ENCODE measurements at places on chromosomes 7 and 10. TPM values are rescaled to one million over a fixed set of nuclear protein-coding genes. Genes with fewer than 3 reads are reported as not detected.

Gene BAMBI
- not detected for total RNA-seq

Gene A1CF
- total RNA-seq: not detected

Gene ELAPOR2
- 2.3 TPM for total RNA-seq

Gene CCDC146
- total RNA-seq: 10.7 TPM

Gene ASZ1
- total RNA-seq: not detected

Gene MSANTD7
- 21.8 TPM for total RNA-seq

Gene PIK3CG
- 55.6 TPM for total RNA-seq

Gene CAV1
- total RNA-seq: not detected

- H3K4me1 ChIP-seq: no peaks in the 10 kb centered on the region
- no peak overlapping the region for H3K27ac ChIP-seq
- no peak overlapping the region for H3K4me3 ChIP-seq
- no peak for DNase-seq
- no peaks in the 10 kb centered on the region for H3K27me3 ChIP-seq
These were observed 227.3 kb upstream of the TCF7L2 start for GRCh38 chr10:112722758-112723157.

DNA sequence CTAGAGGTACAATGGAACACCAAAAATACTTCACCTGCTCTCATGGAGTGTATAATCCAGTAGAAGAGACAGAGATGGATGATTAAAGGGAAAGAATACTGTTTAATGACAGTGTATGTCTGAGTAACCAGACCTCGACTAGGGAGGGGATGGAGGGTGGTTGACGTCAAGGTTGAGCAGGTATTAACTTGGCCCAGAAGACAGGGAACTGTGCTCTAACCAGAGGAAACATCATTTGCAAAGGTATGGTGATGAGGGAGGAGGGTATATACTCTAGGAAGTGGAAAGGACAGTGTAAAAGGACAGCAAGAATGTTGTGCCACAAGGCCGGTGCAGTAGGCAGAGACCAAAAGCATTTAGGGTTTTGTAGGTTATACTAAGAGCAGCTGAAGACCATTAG lies 2.9 kb downstream of the MIOS start:
- peaks cover 40% of the 10 kb centered on the region for H3K4me1 ChIP-seq
- no peak for DNase-seq
- H3K36me3 ChIP-seq: peaks cover 48% of the 10 kb centered on the region
- H3K4me3 ChIP-seq: peak overlapping the region; percentile 86

- H3K4me3 ChIP-seq: no peak overlapping the region
- H3K36me3 ChIP-seq: no peaks in the 10 kb centered on the region
- H3K27me3 ChIP-seq: no peaks in the 10 kb centered on the region
- DNase-seq: no peak
These were observed 566.7 kb upstream of the NRP1 start for GRCh38 chr10:33901166-33901565.

DNA sequence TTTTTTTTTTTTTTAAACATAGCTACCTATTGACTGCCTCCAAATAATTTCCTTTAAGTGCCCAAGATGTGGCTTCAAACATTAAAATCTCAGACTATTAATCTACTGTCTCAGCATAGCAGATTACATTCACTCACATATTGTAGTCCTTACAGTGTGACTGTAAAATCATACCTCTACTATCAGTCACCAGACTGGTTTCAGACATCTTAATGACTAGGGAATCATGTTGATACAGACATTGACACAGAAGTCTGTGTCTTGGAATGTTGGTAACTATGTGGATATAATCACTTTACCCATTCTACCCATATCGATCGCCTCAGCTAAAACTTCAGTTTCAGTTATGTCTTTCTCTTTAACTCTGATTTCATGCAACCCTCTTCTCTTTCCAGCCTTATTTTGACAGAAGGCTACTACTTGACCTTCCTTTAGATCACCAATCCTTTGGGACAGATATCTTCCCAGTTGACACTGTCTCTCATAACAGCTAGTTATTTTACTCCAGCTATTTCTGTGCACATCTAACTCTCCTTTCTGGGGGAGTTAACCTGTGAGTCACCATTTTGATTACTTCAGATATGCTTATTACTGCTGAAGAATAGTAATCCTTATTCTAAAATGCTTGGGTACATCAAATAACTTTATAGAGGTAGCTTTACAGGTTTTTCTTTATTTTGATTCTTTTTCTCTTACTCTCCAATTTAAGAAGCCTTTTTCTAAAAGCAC lies 7.0 kb downstream of the TNKS2 start:
- no peak for DNase-seq
- peaks cover 30% of the 10 kb centered on the region for H3K4me1 ChIP-seq
- peaks cover 43% of the 10 kb centered on the region for H3K36me3 ChIP-seq
- H3K27ac ChIP-seq: no peak overlapping the region

- H3K27ac ChIP-seq: no peak overlapping the region
- H3K36me3 ChIP-seq: no peaks in the 10 kb centered on the region
- H3K4me1 ChIP-seq: no peaks in the 10 kb centered on the region
- H3K4me3 ChIP-seq: no peak overlapping the region
- DNase-seq: no peak
These were observed 267.2 kb downstream of the POM121L12 start for GRCh38 chr7:53302496-53303246.

- H3K27ac ChIP-seq: no peak overlapping the region
- peaks cover 5% of the 10 kb centered on the region for H3K27me3 ChIP-seq
- no peaks in the 10 kb centered on the region for H3K4me1 ChIP-seq
- H3K4me3 ChIP-seq: no peak overlapping the region
- no peaks in the 10 kb centered on the region for H3K36me3 ChIP-seq
These were observed 142.1 kb upstream of the WNT16 start for GRCh38 chr7:121186746-121187145.

GRCh38 chr7:45456747-45457524 lies 117.2 kb upstream of the ADCY1 start:
- no peaks in the 10 kb centered on the region for H3K36me3 ChIP-seq
- no peak for DNase-seq
- peaks cover 2% of the 10 kb centered on the region for H3K27me3 ChIP-seq
- H3K4me3 ChIP-seq: no peak overlapping the region
- no peaks in the 10 kb centered on the region for H3K4me1 ChIP-seq

- H3K27ac ChIP-seq: no peak overlapping the region
- no peaks in the 10 kb centered on the region for H3K27me3 ChIP-seq
- no peaks in the 10 kb centered on the region for H3K4me1 ChIP-seq
- no peak overlapping the region for H3K4me3 ChIP-seq
- H3K36me3 ChIP-seq: no peaks in the 10 kb centered on the region
These were observed 658.2 kb downstream of the GATA3 start for GRCh38 chr10:8712656-8713055.

DNA sequence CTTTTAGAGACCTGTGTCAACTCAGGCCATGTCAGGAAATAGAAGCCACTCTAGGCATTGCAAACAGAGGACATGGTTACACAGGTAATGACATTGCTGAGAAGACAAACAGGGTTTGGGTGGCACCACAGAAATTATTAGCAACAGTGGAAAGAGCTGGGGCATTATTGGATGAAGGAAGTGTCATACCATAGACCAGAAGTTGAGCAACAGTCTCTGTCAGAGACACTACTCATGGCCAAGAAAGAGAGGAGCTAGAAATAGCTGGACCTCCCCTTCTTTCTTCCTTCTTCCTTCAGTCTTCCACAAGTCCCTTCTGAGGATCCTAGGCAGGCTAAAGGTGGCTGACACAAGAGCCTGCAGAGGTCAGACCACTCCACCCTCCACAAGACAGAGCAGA lies 4.2 kb upstream of the LIPA start:
- H3K36me3 ChIP-seq: peaks cover 19% of the 10 kb centered on the region
- H3K4me1 ChIP-seq: peaks cover 12% of the 10 kb centered on the region
- peaks cover 18% of the 10 kb centered on the region for H3K27me3 ChIP-seq
- no peak overlapping the region for H3K27ac ChIP-seq
- no peak for DNase-seq

DNA sequence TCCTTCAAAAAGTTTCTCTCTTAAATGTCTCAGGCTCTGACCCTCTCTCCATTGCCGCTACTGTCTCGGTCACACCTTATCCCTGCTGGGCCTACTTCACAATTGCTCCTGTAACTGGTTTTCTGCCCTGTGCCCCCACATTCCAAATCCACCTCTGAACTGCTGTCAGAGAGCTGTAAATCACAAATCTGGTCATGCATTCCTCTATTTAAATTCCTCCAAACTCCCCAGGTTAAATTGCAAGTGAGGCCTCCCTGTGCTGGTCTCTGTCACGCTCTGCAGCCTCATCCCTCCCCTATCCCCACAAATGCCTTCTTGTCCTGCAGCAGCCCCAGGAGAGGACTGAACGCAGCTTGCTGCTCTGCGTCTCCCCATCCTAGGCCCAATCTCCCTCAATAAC lies 40.4 kb upstream of the CDCA7L start:
- no peak overlapping the region for H3K4me3 ChIP-seq
- DNase-seq: no peak
- no peaks in the 10 kb centered on the region for H3K4me1 ChIP-seq
- H3K27me3 ChIP-seq: peaks cover 2% of the 10 kb centered on the region
- no peaks in the 10 kb centered on the region for H3K36me3 ChIP-seq

GRCh38 chr10:45470098-45471012 lies 96.3 kb downstream of the ALOX5 start:
- H3K4me3 ChIP-seq: peak overlapping the region; percentile 5
- H3K27me3 ChIP-seq: no peaks in the 10 kb centered on the region
- DNase-seq: peak; percentile 74
- H3K4me1 ChIP-seq: peaks cover 17% of the 10 kb centered on the region

GRCh38 chr7:27661811-27662489 lies 733 bp downstream of the HIBADH start:
- H3K4me1 ChIP-seq: peaks cover 22% of the 10 kb centered on the region
- peak overlapping the region; percentile 80 for H3K4me3 ChIP-seq
- H3K27me3 ChIP-seq: no peaks in the 10 kb centered on the region

- no peaks in the 10 kb centered on the region for H3K4me1 ChIP-seq
- H3K27me3 ChIP-seq: peaks cover 12% of the 10 kb centered on the region
- H3K36me3 ChIP-seq: no peaks in the 10 kb centered on the region
- H3K27ac ChIP-seq: no peak overlapping the region
These were observed 4.6 kb downstream of the TRPV6 start for GRCh38 chr7:142880876-142881505.

GRCh38 chr7:119482671-119483070 lies 790.3 kb upstream of the KCND2 start:
- no peak overlapping the region for H3K4me3 ChIP-seq
- H3K36me3 ChIP-seq: no peaks in the 10 kb centered on the region
- no peak for DNase-seq
- H3K4me1 ChIP-seq: no peaks in the 10 kb centered on the region

- no peak for DNase-seq
- H3K27ac ChIP-seq: no peak overlapping the region
- H3K36me3 ChIP-seq: peaks cover 9% of the 10 kb centered on the region
These were observed 39.1 kb downstream of the LRRC20 start for GRCh38 chr10:70343312-70343711.

DNA sequence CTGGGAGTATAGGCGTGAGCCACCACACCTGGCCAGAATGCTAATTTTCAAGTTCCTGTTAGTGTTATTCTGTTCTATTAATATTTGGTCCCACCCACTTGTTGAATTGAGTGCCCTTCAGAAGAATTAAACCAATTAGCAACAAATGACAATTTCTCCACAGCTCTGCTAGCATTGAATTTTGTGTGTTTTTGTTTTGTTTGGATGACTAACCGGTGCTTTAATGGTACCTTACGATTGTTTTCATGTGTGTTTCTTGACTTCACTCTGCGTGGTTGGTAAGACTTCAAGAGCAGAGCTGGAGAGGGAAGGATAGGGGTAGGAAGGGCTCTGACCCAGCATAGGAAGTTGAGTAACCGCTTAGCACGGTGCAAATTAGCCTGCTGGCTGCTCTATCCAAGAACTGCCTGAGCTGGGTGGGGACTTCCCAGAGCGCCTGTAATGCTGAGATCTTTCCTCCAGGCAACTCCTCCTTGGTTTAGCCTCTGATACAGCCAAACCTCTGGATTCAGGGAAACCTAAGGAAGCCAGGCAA lies 4.6 kb downstream of the ARPC1B start:
- H3K27ac ChIP-seq: peak overlapping the region; percentile 93
- no peaks in the 10 kb centered on the region for H3K27me3 ChIP-seq
- peaks cover 66% of the 10 kb centered on the region for H3K4me1 ChIP-seq
- H3K36me3 ChIP-seq: peaks cover 53% of the 10 kb centered on the region
- peak overlapping the region; percentile 74 for H3K4me3 ChIP-seq
- DNase-seq: peak; percentile 60

GRCh38 chr10:6328699-6329423 lies 126.1 kb downstream of the PFKFB3 start:
- DNase-seq: no peak
- H3K4me3 ChIP-seq: no peak overlapping the region

- DNase-seq: no peak
- H3K27ac ChIP-seq: no peak overlapping the region
- H3K4me1 ChIP-seq: no peaks in the 10 kb centered on the region
- H3K4me3 ChIP-seq: no peak overlapping the region
These were observed 13.1 kb downstream of the CC2D2B start for GRCh38 chr10:95920798-95921426.

- DNase-seq: no peak
- H3K36me3 ChIP-seq: no peaks in the 10 kb centered on the region
- H3K27ac ChIP-seq: no peak overlapping the region
- H3K27me3 ChIP-seq: peaks cover 19% of the 10 kb centered on the region
- H3K4me3 ChIP-seq: no peak overlapping the region
These were observed 8.4 kb upstream of the UCN3 start for GRCh38 chr10:5356302-5356763.
